Vagina (tissue), 2 donors: ENCODE measurements at places on chromosomes 12 and 14.

GRCh38 chr14:103015426-103015825 is 41.9 kb downstream of the CDC42BPB start:
- no peak for DNase-seq

GRCh38 chr12:1289371-1290155 is 298.5 kb downstream of the ERC1 start:
- DNase-seq: no peak

DNA sequence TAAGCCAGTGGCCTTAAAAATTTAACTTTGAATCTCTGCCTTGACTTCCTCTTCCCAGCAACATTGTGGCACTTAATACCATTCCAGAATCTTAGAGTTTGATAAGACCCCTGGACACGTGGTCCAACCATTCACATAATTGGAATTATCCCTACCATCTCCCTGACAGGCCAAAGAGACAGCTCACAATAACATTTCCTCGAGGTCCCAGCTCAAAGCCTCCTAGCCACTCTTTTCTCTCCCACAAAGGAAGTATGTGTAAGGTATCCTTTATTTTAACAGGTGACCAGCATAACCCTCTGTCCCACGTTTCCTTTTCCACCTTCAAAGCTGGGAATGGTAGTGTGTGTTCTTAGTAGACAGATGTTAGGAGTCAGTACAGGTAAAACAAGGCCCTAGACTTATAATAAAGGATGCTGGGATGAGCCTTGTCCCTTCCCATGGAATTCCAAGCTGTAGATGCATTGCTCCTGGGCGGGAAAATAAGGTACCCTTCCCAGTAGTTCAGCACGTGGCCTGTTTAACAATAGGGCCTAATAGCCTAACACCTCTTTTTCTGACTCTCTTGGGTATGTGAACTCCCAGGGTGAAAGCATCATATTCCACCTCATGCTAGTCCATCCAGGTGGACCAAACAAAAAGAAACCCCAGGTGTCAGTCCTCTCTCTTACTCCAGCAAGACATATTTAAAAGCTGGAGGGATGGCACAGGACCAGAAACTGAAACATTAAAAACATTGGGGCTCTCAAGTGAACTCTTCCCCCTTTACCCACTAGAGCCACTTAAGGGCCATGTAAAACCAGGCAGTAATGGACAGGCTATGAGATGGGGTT is 37.5 kb upstream of the COL2A1 start:
- DNase-seq: no peak

DNA sequence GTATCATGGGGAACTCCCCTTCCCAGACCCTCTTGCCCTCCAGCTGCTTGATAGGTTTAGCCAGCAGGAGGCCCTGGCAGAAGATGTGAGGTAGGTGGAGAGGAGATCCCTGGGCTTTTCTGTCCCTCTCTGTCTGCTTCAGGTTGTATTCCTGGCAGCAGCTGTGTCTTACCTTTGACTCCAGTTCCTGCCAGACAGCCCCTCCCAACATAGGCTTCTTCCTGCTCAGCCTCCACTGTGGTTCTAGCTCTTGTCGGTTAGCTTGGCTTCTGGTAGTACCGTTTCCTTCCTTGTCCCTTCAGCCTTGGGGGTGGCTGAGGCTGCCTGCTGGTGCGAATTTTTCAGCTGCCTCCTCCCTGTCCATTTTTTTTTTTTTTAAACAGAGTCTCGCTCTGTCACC is 215.7 kb upstream of the CRY1 start:
- DNase-seq: no peak

DNA sequence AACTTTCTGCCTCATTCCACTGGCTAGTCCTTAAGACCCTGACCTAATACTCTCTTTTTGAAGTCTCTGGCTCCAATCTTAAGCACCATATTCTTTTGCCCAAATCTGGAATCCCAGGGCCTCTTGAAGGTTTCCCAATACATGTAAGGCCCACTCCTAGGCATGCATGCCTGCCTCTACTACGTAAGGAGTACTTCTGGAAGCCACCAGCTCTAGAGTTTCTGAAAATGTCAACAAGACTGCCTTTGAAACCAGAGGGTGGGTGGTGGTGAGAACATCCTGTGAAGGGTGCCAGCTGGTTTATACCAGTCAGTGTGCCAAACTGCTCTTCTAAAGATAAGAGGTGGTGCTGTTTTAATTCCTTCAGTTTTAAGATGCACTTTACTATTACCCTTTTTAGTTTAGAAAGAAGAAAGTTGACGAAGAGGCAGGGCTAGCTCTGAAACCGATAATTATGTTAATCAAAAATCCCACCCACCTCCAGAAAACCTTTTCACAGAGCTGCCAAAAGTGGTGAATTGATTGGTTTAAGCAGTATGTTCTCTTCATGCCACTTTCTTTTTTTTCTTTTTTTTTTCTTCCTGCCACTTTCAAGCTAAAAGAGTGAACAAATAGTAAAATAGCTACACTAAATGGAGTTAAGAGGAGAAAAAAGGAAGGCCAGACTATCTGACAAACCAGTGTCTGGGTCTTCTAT is 8.7 kb upstream of the WDR89 start:
- no peak for DNase-seq

- no peak for DNase-seq
Measured at GRCh38 chr12:10069099-10069498, 29.7 kb downstream of the CLEC1A start.

- no peak for DNase-seq
Measured at GRCh38 chr12:84161296-84161695, 751.3 kb downstream of the SLC6A15 start.

GRCh38 chr14:22184157-22184829 is 404.7 kb downstream of the DAD1 start:
- no peak for DNase-seq

DNA sequence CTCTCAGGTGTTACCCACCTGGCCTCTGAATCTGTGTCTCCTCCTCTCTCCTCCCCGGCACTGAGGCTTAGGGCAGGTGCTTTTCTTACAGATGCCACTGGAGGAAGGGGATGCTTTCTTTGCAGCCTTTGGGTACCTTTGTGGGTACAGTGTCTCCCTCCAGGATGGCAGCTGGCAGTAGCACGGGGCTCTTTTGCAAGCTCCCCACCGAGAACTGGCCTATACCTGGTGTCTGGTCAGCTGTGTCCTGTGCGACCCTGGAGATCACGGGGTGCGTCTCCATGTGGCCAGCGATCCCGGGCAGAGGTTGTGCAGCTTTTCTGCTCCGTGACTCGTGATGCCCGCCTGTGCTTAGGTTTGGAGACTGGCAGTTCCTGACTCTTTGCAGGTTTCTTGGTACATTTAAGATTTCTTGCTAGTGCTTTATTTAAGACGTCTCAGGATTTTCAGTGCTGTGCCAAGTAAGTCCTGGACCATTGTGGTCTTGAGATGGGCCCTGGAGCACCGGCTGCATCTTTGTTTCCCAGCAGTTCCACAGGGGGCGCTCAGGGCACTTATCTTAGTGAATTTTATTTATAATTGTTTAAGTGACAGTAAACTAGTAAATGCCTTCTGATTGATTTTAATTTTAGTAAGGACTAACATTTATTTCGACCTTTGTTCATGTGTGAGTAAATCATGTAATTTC is 68.9 kb downstream of the DDX51 start:
- no peak for DNase-seq

- no peak for DNase-seq
Measured at GRCh38 chr12:52313926-52314325, 7.3 kb downstream of the KRT83 start.

DNA sequence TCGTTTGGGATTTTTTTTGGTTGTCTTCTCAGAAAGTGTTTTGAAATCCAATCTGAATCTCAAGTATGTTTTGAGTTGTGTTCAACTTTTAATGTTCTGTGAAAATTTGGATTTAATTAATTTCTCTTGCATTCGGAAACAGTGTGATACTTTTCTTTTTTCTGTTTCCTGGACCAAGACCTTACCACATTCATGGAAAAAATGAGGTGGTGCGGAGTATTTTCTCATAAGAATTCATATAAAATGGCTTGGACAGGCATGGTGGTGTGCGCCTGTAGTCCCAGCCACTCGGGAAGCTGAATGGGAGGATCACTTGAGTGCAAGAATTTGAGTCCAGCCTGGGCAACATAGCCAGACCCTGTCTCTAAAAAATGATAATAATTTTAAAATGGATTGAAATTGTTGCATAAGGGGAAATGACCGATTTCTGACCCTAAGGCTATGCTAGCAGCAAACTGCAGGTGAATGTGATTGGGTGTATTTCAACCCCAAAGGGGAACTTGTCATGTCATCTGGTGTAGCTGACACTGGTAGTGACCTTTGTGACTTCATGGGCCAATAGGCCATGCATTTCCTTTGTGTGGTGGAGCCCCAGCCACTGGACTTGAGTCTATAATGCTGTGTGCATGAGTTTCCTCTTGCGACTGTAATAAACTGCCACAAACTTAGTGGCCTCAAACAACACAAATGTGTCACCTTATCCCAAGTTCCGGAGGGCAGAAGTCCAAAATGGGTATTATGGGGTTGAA is 123.5 kb upstream of the RFLNA start:
- DNase-seq: no peak

- DNase-seq: no peak
Measured at GRCh38 chr14:56159066-56159465, 40.9 kb downstream of the PELI2 start.

DNA sequence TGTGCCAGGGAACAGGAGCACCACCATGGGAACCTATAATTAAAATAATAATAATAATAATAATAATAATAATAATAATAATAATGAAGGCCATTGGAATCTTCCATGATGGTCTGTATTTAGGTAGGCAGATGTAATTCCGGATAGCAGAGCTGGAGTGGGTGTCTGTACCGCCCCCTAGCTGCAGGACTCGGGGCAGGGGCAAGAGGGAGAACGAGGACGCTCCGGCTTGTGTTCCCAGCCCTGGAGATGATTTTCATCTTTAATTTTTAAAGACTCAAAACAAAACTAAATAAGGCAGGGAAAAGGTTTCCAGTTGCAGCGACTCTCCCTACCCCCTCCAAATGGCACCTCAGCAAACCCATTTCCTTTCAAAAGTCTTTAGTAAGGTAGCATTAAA is 501.1 kb downstream of the VRK1 start:
- no peak for DNase-seq

- DNase-seq: no peak
Measured at GRCh38 chr12:82912406-82912805, 225.7 kb downstream of the TMTC2 start.

DNA sequence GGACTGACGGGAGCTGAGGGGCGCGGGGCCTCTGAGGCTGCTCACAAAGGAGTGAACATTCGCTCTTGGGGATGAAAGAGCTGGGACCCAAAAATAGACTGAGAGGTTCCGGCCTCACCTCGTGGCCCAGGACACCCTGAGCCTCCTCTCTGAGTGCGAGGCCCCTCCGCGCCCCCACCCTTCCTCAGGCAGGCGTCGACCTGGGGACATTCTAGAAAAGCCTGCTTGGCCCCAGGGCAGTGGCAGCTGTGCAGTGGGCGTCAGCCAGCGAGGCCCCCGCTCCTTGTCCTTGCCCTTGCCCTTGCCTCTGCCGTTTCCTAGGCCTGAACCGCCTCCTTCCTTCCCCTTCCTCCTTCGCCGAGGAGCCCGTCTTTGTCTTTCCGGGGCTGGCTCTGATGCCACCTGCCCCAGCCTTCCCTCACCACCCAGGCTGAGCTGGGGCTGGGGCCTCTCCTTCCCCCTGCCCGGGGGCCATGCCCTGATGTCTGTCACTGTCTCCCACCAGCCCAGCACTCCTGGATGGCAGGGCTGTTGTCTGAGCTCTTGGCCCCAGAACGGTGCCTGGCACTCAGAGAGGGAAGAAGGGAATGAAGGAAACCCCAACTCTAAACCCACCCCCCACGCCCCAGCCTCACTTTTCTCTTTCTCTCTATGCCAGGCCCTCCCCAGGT is 208.2 kb upstream of the RTL1 start:
- DNase-seq: peak; percentile 44

DNA sequence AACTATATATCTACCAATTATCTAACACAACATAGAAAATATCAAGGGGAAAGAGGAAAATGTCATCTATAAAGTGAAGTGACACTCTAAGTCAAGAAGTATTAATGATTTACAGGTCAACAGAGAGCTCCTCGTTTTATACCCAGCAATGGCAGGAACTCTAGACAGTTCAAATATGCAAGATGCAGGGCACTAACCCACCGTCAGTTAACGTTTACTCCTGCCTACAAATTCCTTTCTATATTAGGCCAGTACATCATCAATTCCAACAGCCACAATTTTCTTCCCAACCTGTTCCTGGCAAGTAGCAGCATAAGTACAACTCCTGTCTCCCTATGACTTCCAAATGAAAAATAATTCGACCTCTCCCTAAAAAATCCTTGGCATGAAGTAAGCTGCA is 9.0 kb upstream of the KANSL2 start:
- no peak for DNase-seq

- no peak for DNase-seq
Measured at GRCh38 chr12:58633479-58633878, 286.8 kb downstream of the LRIG3 start.

DNA sequence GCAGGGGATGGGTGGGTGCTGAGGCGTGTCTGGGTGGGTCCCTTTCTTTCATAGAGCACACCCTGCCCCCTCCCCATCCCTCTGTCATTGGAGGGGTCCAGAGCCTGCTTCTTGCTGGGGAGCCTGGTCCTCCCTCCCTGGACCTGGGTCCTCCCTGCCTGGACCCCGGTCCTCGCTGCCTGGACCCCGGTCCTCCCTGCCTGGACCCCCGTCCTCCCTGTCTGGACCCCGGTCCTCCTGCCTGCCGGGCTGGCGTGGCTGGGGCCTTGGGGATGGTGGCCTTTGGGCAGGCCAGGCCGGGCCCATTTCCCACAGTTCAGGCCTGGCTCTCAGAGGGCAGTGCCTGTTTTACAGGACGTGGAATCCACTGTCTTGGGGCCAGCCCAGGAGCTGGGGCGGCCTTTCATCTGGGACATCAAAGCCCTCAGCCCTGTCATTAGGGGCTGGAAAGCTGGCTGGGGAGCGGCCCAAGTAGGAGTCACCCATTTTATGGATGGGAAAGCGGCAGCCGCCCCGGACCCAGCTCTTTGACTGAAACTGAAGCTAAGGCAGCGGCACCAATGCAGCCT is 44.6 kb downstream of the KIF26A start:
- DNase-seq: no peak

- DNase-seq: no peak
Measured at GRCh38 chr14:34059037-34059924, 108.4 kb upstream of the EGLN3 start.

- no peak for DNase-seq
Measured at GRCh38 chr12:25992026-25992782, 33.7 kb downstream of the RASSF8 start.

DNA sequence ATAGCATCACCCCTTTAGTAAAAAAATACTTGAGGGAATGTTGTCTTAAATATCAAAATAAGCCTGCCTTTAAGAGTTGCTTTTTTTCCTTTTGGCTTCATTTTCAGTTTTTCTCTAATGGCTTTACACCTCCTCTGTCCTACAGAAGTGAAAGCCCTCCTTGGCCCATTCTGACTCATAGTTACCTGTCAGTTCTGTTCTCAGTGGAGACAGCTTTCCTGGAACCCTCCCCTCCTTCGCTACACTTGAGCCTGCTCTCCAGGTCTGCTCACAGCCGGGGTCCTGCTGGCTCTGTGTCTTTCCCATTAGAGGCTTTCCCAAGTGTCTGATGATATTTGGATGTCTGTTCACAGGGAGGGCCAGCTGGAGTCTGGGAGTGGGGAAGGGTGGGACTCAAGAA is 84.0 kb downstream of the PELI2 start:
- DNase-seq: no peak

GRCh38 chr14:23112359-23113178 is 6.5 kb downstream of the CEBPE start:
- no peak for DNase-seq

- no peak for DNase-seq
Measured at GRCh38 chr14:63654936-63655335, 13.3 kb upstream of the WDR89 start.

GRCh38 chr12:55831447-55831815 is 2.0 kb upstream of the DNAJC14 start:
- DNase-seq: no peak
